ENCODE measurements at places on chromosomes 1 and 21.

GRCh38 chr1:27090911-27091310 lies 64.0 kb downstream of the SLC9A1 start:
- DNase-seq = no peak

DNA sequence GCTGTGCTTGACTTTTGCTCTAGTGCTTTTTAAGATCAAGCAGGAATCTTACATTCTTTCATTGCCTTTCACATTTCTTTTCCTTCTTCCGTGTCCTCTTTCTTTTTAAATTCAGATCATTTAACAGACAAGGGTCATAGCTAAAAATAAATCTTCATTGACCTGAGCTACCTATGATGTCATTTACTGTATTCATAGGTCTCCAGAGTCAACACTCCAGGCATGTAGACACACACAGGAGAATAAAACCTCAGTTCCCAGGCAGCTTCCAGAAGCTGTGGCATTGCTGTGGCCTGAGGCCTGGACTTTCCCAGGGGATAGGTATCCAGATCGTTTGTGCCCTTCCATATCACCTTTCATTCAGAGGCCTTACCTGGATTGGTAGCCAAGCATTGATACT lies 38.5 kb upstream of the ENAH start:
- no peak for DNase-seq

DNA sequence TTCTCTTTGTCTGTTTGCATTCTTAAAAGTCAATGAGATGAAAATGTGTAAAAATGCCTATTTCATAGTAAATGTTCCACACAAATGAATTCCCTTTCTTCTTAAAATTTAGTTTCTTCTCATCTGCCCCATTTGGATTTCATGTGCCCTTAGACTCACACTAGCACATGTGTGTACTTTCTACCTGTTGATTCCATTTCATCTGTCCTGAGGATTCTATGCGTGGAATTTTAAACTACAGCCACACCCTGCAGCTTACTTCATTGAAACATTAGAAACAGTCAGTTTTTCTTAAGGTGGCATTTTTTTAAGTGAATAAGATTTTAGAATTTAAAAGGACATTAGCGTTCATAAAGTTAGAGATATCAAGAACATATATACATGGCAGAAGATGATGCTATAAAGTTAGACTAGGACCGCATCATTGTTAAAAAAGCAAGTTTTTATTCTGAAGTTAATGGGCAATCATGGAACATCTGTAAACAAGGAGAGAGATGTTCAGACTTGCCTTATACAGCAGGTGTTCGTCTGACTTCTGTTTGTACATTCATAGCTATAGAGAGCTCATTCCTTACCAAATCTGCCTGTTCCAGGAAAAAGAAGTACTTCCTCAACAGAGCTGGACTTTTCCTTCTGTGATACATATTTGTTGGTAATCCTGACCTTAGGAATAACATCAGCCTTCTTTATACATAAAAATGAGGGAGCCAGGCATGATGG lies 3.9 kb upstream of the TUT4 start:
- no peak for DNase-seq

GRCh38 chr1:224387302-224387912 lies 30.7 kb downstream of the CNIH4 start:
- DNase-seq = no peak

GRCh38 chr1:168340781-168341482 lies 60.3 kb downstream of the TBX19 start:
- no peak for DNase-seq

DNA sequence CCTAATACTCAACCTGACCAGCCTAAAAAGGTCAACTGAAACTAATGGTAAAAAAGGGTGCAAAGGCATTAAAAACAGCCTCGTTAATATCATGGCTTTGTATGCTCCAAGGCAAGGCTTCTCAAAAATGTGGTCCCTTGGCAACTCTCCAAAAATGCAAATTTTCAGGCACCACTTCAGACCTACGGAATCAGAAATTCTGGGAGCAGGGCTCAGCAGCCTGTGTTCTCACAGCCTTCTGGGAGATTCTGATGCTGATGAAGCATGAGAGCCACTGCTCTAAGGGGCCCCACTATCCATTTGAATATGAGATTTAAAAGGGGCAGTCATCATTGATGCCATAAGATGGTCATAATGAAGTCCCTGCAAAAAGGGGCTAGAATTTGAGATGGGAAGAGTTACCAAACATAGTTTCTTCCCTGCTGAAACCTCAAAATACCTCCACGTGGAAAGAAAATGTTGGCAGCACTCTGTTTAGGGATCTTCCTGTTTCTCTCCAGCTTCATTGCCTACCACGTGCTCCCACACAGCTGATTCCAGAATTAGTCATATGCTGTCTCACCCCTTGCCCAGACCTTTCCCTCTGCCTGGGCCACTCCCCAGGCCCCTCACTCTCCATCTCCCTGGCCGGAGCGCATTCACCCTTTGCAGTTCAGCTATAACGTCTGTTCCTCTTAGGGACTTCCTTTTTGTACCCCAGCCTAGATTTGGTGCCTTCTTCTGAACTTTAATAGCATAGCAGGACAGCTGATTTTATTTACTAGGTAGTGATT lies 46.7 kb downstream of the PHC2 start:
- no peak for DNase-seq

GRCh38 chr1:176903474-176903873 lies 261.0 kb downstream of the ASTN1 start:
- DNase-seq = no peak

DNA sequence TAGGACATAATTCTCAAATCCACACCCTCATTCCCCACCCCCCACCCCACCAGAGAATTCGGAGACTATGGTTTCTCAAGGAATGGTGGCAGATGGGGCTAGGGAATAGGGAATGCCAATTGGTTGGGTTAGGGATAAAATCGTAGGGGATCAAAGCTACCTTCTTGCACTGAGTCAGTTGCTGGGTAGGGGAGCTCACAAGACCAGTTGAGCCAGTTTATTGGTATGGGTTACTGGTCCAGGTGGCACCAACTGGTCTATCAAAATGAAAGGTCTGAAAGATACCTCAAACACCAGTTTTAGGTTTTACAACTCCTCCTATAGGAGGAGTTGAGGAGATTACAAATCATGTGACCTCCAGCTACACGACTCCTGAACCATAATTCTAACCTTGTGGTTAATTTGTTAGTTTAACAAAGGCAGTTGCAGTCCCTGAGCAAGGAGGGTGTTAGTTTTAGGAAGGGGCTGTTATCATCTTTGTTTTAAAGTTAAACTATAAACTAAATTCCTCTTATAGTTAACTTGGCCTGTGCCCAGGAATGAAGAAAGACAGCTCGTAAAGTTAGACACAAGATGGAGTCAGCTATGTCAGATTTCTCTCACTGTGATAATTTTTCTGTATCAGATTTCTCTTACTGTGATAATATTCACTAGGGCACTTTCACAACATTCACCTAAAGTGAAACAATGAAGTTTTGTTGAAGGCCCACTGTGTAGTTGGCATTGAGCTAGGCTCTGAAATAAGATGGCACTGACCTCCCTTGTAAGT lies 2.5 kb downstream of the SHISAL2A start:
- no peak for DNase-seq

- no peak for DNase-seq
Measured at GRCh38 chr1:233079574-233079973, 129.2 kb downstream of the NTPCR start.

GRCh38 chr1:107009281-107009680 lies 47.2 kb upstream of the PRMT6 start:
- no peak for DNase-seq

DNA sequence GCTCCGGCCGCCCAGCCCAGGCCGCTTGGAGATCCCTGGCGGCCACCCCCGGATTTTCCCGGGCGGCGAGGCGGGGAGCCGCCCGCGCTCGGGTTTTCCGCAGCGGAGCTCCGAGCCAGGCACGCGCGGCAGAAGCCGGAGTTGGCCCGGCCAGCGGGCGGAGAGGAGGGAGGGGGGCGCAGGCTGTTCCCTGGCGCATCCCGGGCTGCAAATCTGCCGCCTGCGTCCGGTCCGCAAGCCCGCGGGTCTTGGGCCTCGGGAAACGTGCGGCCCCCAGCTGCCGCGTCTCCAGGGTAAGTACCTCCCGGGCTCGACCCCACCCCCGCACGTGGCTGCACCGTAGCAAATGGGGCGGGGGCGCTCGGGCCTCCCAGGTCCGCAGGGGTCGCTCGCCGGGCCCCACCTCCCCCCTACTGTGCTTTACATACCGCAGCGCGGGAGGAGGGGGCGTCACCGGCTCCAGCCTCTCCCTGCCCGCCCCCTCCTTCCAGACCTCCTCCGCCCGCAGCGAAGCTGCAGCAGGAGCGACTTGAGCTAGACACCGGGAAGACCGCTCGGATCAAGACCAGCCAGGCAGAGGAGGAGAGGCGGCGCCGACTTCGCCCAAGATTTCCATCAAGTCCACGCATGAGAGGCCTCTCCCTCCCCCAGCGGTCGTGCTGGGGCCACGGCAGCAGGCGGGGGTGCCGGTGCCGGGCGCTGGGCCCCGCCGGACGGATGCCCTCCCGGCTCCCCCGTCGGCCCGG lies 1.6 kb downstream of the TMEM200B start:
- DNase-seq = peak; percentile 6

DNA sequence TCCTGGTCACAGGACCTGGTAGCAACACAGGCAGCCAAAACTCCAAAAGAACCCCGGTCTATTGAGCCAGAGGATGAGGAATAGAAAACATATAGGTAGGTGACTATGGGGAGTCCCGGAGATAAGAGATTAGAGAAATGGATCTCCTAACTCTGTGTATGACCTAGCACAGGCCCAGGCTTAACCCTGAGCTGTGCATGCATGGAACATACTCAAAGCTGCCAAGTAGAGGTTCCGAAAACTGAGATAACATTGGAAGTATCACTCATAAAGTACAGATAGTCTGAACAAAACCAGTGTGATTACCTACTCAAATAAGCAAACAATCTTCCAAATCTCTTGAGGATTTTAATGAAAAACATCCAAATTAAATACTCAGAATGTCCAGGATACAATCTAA lies 31.5 kb upstream of the PRDX6 start:
- no peak for DNase-seq

DNA sequence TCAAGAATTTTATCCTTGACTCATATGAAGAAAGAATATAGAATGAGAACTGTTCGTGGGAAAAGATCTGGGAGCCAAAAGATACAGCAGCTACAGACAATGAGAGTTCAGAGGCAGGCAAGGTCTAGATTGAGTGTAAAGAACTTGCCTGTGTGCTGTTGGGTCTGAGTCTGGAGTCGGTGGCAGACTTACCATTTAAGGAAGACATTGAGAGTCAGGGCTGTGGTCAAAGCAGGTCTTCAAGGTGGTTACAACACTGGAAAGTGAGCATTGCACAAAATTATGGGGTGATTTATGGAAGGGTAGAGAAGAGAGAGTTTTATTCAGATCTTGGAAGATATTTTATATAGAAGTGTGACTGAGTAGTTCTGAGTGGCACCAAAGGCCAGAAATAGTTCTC lies 80.6 kb downstream of the TBX19 start:
- no peak for DNase-seq

DNA sequence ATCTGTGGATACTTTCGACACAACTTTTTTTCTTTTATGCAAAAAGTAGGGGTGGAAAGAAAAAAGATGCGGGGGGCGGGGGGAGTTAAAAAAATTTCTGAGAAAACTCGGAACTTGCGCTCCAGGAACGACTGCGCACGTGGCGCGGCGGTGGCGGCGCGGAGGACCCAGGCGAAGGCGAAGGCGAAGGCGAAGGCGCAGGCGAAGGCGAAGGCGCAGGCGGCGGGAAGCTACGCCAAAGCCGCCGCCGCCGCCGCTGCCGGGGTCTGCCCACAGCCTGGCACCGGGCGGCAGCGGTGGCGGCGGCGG lies 208 bp upstream of the BARHL2 start:
- no peak for DNase-seq

DNA sequence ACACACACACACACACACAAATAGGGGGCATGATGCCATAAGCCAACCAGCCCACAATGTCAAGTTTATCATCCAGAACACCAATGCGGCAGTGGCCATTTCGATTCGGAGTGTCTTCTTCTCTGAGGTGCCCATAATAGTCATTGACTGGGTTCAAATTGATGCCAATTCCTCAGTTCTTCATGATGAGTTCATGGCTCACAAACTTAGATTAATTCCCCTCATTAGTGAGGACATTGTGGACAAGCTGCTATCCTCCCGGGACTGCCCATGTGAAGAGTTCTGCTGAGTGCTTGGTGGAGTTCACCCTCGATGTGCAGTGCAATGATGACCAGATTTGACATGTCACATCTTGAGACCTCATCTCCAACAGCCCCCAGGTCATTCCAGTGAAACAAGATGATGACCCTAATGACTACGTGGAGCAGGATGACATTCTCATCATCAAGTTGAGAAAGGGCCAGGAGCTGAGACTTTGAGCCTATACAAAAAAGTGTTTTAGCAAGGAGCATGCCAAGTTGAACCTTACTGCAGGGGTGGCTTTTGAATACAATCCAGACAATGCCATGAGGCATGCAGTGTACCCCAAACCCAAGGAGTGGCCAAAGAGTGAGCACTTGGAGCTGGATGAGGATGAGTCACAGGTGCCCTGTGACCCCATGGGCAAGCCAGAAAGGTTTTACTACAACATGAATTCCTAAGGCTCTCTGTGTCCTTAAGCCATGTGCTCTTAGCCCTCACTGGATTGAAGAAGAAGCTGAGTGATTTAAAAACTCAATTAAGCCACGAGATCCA lies 211.6 kb upstream of the SAMSN1 start:
- no peak for DNase-seq

DNA sequence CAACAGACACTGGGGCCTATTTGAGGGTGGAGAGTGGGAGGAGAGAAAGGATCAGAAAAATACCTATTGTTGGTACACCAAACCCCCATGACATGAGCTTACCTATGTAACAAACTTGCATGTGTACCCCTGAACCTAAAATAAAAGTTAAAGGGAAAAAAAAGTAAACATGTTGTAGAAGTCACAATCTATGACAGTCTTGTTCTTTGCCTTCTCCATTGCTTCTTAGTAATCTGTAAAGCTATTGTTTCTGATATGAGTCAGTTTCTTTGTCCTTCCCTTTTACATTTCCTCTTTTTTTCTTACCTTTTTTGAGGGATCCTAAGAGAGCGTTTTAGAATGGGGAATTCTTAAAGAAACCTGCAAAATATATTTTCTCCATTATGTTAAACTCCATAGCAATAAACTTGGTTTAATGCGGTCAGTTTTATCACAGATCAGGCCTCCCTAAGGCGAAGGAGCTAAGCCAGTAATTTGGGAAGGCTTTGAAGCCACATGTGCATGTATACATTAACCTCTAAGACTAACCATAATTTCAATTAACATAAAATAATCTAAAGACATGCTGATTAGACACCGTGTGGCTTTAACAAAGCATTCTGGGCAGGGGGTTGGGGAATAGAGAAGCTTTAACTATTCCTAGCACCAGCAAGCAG lies 77.8 kb upstream of the C1orf105 start:
- no peak for DNase-seq

Data from stimulated activated CD4-positive, alpha-beta T cell treated with anti-CD3 and anti-CD28 coated beads, Interleukin-1b, Interleukin-23, amount 100 ng/mL, for 48 hours (primary cell).